ENCODE measurements at places on chromosomes 5 and 9.

DNA sequence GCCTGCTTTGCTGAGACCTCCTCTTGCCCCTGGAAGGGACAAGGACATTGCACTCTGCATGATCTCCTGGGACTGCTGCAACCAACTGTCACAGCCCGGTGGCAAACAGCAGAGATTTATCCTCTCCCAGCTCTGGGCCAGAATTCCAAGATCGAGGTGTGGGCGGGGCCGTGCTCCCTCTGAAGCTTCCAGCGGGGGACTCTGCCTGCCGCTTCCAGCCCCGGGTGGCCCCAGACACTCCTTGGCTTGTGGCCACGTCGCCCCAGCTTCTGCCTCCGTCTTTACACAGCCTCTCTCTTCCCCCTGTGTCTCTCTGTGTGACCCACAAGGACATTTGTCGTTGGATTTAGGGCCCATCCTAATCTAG is 67.1 kb downstream of the COL5A1 start:
- DNase-seq: no peak

DNA sequence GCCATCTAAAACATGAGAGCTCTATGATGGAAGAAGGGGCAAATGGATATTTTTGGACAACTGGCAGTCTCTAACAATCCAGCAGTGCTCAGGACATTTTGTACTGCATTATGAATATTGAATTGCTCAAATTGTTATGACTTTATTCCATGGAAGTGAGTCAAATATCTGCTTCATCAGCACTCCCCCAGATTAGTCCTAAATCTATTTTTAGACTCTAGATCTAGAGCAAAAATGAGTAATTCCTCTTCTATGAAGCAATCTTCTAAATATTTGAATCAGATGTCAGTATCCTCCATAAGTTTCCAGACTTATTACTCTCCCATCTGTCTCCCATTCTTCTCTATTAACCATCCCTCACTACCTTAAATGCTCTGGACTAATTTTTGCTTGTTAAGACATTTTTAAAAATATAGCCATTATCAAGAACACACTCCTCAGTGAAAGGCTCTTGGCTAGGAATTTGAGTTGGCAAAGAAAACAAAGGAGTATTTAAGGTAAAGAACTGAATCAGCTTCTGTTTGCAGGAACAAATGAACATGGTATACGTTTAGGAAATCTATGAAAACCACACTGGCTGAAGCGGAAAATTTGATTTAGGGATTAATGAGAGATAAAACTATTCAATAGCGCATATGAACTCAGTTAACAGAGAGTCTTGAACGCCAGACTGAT is 300.9 kb downstream of the MCTP1 start:
- DNase-seq: no peak

DNA sequence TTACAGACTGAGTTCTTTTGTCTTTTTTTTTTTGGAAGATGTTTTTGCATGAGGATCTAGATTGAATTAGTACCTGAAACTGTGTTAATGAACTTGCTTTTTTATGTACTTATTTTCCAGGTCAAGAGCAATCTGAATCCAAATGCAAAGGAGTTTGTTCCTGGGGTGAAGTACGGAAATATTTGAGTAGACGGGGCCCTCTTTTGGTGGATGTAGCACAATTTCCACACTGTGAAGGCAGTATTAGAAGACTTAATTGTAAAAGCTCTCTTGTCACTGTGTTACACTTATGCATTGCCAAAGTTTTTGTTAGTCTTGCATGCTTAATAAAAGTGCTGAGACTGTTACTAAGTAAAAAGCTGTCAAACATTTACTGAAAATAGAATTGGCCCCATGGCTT is 14.5 kb downstream of the SLC23A1 start:
- no peak for DNase-seq

DNA sequence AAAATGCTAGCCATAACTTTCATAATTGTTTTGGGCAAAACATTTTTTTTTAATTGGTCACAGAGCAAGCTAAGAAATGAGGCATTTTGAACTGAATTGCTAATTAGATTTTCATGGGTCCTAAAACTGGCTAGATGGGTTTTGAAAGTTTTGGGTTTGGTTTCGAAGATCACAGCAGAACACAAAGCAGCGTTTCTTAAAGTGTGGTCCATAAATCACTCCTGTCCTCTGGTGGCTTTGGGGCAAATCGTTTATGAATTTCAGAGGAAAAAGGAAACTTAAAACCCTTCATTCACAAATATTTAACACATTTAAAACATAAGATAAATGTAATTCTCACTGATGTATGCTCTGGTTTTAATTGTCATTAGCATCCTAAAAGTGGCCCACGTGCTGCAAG is 503.7 kb downstream of the SPATA31D1 start:
- no peak for DNase-seq

DNA sequence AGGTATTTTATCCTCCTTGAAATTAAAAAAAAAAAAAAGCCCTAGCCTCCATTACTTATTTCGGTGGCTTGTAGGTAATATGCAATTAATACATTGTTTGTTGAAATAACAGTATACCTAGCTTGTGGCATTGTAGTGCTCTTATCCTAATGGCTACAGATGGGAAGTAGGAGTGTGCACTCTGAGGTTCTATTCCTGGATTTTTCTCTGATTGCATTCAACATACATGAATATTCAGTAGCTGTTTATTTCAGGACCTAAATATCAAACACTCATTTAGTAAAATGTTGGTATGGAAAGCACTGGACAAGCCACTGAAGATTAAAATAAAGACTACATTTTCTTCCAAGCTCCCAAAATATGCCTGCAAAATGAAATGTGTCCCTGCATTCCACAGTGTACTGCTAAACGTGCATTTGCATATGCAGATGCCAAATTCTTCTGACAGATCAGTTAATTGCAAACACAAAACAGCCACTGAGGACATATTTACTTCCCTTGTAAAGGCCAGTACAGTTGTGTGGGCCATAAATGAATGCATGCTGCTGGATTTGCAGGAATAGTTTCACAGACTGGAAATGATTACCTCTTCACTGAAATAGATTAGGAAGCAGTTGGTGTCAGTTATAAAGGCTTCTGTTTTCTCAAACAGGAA is 826.1 kb downstream of the PRELID2 start:
- DNase-seq: no peak

GRCh38 chr9:111231801-111232580 is 98.0 kb downstream of the OR2K2 start:
- DNase-seq: no peak

DNA sequence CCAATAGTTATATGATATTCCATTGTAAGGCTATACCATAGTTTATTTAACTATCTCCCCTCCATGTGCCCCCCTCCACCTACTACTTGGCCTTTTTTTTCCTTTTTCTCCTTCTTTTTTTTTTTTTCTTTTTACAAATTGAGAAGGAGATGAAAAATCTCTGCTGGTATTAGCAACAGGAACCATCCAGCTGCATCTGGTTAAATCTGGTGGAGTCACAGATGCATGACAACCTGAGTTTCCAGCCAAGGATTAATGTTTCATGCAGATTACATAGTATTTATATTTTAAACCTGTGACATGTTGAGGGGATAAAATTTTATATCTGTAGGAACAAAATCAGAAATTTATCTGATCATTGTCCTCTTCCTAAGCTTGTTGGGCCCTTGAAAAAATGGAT is 128.5 kb upstream of the IQGAP2 start:
- no peak for DNase-seq

- DNase-seq: no peak
Observed at GRCh38 chr5:132469380-132470009, 21.1 kb downstream of the IRF1 start.

DNA sequence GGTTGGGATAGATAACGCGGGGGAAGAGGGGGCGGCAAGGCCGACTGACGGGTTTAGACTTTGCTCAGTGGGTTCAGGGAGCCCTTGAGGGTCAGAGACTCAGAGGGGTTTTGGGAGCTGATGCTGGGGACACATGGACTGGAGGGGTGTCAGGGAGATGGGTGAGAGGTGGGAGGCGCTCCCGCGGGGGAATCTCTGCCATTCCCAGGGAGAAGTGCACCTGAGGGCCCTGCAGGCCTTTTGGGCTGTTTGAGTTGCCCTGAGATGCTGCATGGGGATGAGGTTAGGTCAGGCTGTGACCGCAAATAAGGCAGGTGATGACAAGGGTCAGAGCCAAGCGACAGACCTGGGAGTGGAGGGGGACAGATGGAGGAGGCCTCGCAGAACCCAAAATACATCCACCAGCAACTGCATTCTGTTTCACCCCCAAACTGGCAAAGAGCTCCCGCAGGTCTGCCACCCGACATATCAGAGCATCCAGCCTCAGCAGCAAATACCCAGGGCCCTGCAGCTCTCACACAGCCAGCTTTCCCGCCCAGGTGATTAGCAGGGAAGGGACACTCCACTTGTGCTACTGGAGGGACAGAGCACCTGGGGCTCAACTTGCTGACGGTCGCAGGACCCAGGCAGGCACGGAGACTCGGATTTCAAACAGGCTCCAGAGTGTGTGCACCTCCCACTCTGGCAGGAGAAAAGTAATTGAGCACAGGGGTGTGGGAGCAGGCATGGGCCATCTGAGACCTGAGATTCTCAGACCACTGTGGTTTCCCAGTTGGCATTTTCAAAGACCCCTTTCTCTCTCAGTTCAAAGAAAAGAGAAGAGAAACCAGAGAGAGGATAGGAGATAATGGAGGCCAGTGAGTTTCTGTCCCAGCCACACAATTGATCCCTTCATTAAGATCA is 26.4 kb downstream of the TMOD1 start:
- no peak for DNase-seq

GRCh38 chr5:9283021-9283420 is 262.9 kb downstream of the SEMA5A start:
- no peak for DNase-seq

DNA sequence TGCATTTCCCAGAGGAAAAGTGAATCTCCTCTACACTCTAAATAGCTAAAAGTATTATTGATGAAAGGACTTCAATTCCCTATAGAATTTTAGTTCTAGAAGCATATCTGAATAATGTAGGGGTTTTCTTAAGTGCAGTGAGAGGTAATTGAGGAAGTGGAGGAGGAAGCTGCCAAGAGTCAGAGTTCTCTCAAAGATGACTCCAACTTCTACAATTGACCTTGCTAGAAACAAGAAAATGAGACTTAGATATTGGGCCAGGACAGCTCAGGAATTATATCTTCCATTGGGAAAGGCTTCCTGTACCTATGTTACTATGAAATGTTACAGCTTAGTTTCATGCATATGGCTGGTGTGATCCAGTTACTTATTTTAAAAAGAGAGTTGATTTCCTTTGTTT is 10.4 kb upstream of the F2R start:
- no peak for DNase-seq

DNA sequence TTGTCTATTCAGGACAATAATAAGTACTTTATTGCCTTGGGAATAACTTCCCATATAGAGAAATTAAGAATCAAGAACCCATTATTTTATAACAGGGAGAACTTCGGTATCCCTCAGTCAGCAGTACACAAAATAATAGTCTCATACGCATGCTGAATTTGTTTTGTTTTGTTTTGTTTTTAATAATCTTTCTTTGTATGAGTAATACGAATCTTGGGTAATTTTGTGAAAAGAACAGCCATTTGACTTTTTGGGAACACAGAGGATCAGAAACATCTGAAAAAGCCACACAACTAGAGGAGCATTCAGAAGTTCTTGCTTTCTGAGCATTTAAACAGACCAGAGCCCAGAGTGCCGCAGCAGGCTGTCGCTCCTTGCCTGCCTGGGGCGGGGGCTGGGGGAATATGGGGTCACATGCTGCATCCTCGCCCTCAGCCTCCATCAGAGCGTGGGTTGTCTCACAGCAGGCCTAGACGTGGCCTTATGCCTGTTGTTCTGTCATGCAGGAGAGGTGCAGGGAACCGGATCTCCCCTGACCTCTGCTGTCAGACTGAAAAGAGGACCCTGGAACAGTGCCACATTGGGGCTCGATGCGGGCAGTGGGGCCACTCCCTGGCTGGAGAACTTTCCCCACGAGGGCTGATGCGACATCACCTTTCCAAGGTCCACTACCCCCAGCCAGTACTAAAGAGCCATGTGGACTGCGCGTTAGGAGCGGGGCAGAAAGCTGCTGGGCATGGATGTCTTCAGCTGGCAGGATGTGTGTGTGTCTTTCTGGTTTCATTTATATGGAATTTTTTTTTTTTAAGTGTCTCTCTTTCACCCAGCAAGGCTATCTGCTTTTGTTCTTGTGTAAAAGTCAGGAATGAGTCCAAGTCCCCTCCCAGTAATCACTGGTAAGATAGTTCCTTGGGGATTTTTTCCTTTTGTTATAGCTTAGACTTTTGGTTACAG is 133.4 kb upstream of the OTULINL start:
- DNase-seq: no peak

DNA sequence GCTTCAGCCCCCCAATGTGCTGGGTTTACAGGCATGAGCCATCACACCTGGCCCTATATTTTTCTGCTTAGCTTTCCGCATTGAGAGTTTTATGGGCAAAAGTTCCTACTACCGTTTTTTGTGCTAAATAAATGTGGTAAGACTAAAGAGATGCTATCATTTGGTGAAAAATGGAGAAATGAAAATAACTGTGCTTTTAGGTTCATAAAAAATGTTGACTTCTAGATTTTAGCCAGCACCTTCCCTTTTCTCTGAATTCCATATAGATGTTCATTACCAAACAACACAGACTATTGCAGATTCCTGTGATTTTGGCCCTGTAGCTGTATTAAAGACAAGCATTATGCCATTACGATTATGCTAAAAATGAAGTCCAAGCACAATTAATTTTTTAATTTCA is 72.0 kb upstream of the CTSL start:
- no peak for DNase-seq

DNA sequence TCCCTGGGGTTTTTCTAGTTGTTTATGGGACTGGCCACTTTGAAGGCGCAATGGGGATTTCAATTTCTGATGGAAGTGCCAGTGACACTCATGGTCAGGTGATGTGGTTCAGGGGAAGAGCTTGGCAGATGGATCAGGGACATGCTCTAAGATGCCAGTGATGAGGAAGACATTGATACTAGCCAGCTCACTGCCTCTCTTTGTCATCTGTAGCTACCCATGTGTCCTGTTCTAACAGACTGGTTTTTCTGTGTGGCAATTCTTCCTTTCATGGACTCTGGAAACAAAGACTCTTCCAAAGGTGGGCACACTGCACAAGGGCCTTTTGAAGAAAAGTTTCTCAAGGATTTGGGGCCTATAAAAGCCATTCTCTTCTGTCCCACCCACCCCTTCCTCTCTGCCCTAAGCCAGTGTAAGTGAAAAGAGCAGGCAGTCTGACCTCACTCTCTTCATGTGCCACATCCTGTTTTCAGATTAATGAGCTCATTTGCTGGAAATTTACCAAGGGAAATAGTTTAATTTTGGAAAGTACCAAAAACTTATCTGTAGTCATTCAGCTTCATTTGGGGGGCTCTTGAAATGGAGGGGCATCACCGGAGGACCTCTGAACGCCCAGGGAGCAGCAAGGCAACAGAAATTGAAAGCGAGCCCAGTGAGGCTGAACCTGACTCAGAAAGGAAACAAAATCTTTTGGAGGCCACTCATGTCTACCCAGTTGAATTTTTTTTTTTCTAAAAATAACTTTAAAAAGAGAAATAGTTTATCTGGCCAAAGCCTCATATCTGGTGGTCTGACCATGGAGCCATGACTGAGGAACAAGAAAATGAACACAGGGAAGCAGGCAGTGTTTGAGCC is 4.9 kb upstream of the TRAF1 start:
- peak; percentile 65 for DNase-seq

DNA sequence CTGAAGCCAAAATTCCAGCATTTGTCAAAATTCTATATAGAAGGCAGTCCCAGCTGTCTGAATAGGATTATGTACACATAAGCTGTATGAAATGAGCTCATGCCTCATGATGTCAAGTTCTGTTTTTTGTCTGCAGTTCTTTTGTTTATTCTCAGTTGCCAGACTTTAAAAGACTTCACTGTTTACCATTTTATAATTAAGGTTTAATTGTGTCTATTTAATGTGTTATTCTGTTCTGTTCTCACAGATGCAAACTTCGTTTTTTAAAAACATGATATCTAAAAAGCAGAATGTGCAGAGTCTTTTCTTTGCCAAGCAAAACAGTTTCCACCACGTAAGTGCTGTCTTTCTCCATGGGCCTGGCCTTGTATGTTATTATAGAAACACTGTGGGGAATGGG is 31.1 kb downstream of the ERAP1 start:
- DNase-seq: no peak
